ENCODE measurements at places on chromosomes 12 and 14.

DNA sequence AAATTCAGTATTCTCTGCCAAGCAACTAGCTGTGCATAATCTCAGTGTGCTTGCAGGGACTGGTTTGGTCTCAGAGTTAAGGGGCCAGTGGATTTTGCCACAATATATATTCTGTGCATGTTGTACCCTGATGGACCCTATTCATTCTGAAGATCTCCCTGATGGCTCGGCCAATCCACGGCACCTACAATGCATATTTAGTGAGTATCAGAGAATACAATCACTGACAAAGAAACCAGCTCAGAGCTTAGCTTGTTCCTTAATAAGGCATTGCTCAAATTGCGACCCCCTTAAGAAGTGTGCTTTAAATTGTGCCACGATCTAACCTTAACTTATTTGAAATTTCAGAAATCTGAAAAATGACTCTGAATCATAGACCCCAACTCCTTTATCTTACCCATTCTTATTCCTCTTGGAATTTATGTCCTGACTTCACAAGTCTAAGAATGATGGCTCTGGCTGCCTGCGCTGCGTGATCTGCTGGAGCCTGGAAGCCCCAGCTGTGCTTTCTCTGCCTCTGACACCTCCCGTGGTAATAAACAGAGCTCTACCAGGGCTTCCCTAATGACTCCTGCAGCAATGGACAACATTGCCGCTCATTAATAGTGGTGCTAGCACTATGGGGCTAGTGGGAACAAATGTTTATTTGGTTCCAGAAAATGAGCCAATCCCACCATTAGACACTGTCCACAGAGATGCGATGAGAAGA, 9.0 kb upstream of the DCAF4 start:
- DNase-seq, result no peak

DNA sequence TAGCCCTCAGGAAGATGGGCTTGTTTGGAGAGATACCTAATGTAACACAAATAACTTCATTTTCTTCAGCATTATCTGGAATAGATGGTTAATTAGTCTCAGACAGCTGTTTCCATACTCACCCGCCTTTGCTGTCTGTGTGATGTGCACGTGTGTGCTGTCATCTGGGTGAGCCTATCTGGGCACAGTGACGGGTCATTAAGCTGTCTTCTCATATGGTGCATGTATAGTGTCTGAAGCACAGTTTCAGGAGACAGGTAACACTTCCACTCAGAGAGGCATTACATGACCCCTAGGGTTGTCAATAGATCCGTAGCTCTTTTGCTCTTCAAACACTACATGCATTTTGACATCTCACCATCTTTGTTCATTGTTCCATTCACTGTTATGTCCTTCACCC, 493.3 kb downstream of the APAF1 start:
- no peak for DNase-seq

DNA sequence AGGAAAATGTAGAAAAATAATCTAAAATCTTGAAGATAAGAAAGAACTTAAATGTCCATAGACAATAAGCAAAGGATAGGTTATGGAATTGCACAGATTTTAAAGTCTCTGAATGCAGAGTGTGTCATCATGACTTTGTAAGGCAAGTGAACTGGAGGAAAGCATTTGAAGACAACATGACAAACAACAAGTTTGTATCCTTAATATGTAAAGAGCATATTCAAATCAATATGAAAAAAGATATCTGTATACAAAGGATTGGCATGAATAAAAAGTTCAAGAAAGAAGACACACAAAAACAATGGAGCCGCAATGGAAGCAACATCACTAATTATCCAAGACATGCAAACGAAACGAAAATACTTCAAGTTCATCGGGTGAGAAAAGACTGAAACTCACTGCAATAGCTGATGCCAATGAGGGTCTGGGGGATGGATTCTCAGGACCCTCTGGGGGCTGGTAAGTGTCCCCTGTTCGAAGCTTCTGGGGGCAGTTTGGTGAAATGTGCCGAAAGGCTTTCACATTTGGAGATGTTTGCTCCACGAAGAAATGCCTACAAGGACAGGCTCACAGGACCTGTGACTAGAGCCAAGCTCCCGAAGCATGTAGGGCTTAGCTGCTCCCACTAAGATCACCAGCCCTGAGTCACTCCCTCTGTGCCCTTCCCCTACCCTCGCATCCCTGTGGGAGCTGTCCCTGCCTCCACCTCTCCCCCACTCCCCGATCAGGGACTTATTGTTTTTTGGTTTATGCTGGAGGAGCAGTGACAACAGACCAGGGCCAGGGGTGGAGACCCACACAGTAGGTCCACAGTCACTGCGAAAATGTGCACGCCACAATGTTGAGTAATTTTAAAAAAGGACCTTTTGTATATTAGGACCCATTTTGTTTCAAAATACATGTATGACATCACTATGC, 345.7 kb upstream of the SFSWAP start:
- DNase-seq, result no peak

DNA sequence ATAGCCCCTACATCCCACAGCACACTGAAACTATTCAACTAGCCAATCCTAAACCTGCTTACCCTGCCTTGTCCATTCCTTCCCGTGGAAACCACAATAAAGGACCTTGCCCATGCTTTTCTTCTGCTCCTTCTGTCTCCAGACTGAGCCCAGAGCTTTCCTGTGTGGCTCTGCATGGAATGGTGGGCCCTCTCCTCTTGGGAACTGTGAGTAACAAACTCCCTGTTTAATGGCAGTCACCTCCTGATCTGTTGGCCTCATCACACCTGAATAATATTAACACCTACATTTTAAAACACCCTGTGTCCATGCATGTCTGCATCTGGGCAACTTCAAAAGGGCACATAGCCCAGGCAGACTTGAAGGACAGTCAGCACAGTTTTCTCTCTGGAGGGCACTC, 12.4 kb downstream of the LGR5 start:
- no peak for DNase-seq

GRCh38 chr12:89278862-89279261, 73.4 kb downstream of the DUSP6 start:
- no peak for DNase-seq

- no peak for DNase-seq
Observed at GRCh38 chr14:102007916-102008418, 43.6 kb downstream of the DYNC1H1 start.

DNA sequence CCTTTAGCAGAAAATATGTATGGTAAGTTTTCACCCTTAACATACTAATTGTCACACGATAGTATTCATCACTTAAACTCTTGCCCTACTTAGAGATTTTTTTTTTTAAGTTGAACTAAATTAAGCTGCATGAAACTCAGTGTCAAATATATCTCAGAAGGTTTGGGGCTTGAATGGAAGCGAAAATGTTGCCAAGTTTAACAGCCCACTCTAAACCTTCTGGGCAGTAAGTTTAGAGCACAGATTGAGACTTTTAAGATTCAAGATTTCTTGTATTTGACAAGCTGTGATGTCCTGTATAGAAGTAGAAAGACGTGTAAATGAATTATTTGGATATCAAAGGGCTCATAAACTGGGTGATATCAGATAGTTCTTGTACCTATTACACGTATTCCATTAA, 287.3 kb upstream of the FLRT2 start:
- DNase-seq, result no peak

- DNase-seq, result no peak
Observed at GRCh38 chr12:108814462-108815211, 42.7 kb downstream of the SSH1 start.

DNA sequence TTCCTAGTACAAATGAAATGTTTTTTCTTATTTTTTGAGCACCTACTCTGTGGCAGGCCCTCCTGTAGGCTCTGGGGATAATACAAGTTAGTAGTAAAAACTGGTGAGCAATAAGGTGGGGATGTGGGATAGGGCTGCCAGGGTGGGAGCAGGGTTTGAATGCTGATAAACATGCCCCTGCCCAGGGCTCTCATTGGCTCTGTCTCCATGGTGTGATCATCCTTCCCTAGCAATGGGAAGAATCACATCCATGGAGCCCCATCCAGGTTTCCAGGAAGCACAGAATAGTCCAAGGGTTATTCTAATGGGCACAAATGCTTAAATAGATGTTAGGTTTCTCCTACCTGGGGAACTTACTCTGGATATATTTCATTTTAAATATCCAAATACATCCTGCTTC, 45.5 kb downstream of the GIT2 start:
- DNase-seq, result no peak

DNA sequence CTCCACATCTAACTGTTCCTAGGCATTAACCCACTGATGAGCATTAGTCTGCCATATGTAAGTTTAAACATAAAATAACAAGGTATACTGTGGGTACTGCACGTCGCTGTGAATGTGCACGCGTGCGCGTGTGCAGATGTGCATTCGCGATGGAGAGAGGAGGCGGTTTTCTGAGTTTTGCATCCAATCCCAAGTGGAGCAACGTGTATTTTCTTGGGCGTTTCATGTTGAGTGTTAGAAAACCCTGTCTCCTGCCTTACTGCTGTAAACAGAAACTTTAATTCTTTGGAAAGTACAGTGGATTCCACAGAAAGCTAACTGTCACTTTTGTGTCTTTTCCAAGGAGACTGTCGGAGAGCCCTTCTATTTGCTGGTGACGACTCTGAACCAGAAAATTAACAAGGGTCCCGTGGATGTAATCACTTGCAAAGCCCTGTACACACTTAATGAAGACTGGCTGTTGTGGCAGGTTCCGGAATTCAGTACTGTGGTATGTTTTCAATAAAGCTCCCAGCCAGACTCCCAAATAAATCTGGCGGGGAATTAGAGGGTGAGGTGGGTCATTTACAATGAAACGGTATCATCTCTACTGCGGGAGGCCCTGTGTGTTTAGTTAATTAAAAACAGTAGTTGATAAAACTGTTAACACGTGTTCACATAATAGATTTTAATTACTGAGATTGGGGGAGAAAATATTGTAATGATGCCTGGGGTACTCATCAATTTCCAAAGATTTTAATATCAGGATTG, 116.5 kb downstream of the PLXNC1 start:
- DNase-seq, result no peak

DNA sequence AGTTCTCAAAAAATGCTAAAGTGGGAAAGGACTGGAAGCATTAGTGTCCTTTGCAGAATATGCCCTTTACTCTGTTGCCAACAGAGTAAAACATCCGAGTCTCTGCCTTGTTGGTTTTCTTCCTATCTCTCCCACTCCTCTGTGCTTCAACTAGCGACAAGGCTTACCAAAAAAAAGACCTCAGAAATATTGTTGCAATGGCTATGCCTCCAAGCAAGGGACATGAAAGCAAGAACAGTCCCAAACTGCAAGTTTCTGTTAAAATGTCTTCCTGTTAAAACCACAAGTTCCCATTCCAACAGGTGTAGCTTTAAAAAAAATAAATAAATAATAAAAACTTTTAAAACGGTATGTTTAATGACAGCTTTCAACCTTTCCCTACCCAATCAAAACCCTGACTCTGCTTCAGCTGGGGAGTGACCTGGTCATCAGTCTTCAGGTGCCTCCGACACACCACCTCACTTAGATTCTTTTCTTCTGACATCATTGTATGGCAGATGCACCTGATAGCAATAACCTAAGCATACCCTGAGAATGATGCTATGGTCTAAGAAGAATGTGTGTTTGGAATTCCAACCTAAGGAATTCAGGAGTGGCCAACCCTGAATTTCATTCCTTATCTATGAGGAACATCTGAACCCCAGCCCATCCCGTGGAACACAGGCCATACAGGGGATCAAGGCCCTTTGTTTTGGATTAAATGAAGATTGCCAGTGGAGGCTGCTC, 81.0 kb downstream of the RPS29 start:
- DNase-seq, result no peak

GRCh38 chr12:39930101-39930500, 175.8 kb downstream of the SLC2A13 start:
- DNase-seq, result no peak

Data from stimulated activated CD8-positive, alpha-beta memory T cell treated with anti-CD3 and anti-CD28 coated beads, Interleukin-12 subunit alpha, Interleukin-12 subunit beta, amount 100 ng/mL, for 4 hours (primary cell).